BJ (cell line): ENCODE measurements at places on chromosomes 4 and X.

DNA sequence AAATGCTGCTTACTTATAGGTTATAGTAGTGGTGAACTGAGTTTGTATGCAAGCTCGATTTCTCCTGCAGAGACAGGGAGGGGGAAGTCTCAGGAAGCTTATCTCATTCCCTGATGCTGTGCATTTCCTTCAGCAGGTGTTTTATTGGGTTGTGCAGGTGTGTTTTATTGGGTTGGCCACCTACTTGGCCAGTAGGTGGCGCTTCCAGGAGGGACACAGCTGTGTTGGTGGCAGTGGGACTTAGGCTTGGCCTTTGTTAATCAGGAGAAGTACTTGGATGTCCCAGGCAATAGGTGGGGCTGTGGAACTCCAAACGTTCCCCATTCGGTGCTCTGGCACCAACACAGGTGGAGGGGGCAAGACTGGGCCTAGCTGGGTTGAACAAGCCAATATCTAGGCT, 196.0 kb upstream of the DCAF8L1 start:
- DNase-seq, result no peak

- no peak for DNase-seq
Measured at GRCh38 chrX:135449637-135450550, 28.1 kb downstream of the SMIM10L2A start.

- peak; percentile 9 for DNase-seq
Measured at GRCh38 chr4:153643406-153644383, 40.4 kb upstream of the TLR2 start.

GRCh38 chr4:168434993-168435392, 45.3 kb downstream of the DDX60L start:
- DNase-seq, result no peak

GRCh38 chr4:111959222-111959621, 186.0 kb upstream of the FAM241A start:
- no peak for DNase-seq

- no peak for DNase-seq
Measured at GRCh38 chr4:171889681-171890080, 76.5 kb downstream of the GALNTL6 start.

- DNase-seq, result no peak
Measured at GRCh38 chr4:152437561-152437960, 98.3 kb downstream of the FBXW7 start.

DNA sequence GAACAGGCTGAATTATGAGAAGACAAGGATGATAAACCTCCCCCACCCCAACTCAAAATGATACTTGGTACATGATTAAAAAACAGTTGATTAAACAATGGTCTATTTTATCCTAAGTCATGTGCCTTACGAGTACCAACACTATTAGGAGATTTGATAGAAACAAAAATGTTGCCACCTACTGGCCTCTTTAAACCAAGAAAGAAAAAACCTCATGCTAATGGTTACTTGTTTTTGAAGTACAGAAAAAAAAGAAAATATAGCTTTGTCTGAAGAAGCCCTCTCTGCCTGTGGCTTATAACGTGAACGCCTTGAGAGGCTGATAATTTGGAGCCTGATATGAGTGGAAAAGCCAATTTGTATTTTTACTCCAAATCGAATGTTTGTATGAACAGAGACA, 538.2 kb downstream of the DMD start:
- no peak for DNase-seq

GRCh38 chr4:183936047-183936446, 30.9 kb downstream of the STOX2 start:
- DNase-seq, result no peak

DNA sequence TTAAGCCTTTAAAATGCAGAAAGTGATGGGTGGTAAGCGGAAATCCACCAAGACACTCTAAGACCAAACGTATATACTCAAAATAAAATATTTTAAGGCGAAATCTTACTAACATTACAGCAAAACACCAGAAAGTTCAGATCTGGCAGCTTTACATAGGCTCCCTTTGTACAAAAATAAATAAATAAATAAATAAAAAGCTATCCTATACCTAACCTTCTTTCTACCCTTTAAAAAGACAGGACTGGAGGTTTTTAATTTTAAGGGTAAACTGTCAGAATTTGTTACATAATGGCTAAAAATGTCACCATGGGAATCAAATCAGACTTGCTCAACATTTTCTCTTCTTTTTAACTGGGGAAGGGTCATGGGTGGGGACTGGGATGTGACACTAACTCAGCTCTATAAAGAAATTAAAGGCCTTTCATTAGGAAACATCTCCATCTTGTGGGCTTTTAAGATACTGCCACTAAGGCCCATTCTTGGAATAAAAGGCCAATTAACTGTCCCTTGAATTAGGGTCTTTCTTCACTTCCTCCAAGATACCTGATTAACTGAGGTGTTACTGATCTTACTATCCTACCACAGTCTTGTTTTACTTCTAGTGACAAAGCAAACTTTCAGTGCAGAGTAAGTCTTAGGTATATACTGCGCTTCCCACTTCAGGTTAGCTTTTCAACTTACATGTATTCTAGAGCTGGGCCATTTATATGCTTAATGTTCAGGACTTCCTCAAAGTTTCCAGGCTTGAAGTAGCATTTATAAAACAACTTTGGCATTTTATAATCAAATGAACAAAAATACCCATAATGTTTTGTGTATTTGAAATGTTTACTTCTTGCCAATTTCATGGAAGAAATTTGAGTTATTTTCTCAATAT, 13.3 kb downstream of the HNRNPD start:
- no peak for DNase-seq

- DNase-seq, result no peak
Measured at GRCh38 chr4:15077969-15078368, 75.7 kb downstream of the CPEB2 start.

DNA sequence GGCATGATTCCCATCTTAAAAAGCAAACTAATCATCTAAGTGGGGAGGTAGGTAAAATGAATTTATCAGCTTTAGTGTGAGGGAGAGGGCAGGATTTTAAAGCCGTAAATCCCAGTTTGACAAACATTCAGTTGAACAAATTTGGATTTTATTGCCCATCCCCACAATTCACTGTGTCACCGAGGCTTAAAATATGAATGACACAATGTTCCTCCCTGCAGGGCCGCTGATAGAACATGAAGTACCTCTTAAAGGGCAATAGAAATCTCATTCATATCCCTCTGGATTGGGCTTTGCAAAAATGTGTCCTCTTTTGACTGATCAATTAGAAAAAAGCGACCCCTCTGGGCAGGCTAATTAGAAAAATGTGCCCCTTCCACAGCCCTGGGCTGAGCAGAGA, 45.5 kb upstream of the SMAD1 start:
- no peak for DNase-seq

GRCh38 chr4:52573551-52573950, 85.5 kb downstream of the USP46 start:
- DNase-seq, result no peak

GRCh38 chr4:76307660-76308014, 1.1 kb downstream of the STBD1 start:
- no peak for DNase-seq

GRCh38 chrX:109281483-109282275, 200.2 kb downstream of the GUCY2F start:
- DNase-seq, result no peak

GRCh38 chr4:156173486-156173885, 219.8 kb upstream of the CTSO start:
- no peak for DNase-seq

DNA sequence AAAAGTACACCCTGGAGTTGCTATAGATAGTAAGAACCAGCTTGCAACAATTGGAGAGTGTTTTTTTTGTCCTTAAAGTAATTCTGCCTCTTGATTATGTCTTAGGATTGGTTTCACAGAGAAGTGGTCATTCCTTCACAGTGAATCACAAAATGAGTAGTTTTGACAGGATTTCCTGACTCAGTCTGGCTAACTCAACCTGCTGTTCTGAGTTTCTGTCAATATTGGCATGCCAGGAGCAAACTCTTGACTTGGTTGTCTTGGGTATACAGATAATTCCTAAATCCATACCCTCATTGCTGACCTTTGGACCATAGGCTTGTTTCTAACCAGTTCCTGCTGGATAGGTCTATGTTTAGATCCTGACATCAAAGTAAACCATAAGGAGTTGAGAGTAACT, 9.4 kb downstream of the FHIP1A start:
- DNase-seq, result peak; percentile 52

DNA sequence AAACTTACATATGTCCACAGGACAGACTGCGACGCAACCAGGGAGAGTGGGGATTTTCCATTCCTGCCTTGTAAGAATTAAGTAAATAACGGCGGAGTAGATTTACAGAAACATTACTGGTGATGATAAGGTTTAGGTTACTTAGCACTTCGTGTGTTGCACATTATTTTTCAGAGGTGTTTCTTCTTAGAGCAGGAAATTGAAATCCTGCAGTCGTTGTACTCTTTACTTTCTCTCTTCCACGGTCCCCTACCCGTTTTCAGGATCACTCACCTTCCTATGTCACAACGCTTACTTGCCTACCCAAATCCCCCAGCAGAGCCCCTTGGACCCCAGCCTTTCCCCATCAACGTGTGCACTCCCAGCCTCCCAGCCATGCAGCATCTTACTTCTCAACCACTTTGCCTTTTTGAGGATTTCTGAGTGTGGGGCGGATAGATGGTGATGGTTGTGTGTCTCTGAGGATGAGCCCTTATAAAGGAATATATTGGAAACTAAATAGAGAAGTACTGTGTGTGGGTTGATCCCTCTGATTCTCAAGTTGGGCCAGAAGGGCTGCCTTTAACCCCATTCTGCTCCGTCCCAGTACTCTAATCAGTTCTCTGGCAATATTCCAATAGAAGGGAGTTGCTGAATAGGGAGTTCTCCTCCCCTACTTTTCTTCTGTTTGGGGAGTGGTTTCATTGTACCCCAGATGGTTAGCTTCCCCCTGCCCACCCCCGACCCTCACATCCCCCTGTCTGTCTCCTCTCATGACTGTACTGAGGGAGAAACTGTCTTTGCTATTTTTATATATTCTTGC, 1.6 kb downstream of the MID2 start:
- no peak for DNase-seq
